LHCN-M2 (cell line): ENCODE measurements at places on chromosomes 16 and 17. TPM values are rescaled to one million over a fixed set of nuclear protein-coding genes. Genes with fewer than 3 reads are reported as not detected.

The MFAP4 gene
- total RNA-seq, result 0.13 and 0.40 TPM in 2 replicates

The PABPN1L gene
- not detected in 2 replicates for total RNA-seq

DNA sequence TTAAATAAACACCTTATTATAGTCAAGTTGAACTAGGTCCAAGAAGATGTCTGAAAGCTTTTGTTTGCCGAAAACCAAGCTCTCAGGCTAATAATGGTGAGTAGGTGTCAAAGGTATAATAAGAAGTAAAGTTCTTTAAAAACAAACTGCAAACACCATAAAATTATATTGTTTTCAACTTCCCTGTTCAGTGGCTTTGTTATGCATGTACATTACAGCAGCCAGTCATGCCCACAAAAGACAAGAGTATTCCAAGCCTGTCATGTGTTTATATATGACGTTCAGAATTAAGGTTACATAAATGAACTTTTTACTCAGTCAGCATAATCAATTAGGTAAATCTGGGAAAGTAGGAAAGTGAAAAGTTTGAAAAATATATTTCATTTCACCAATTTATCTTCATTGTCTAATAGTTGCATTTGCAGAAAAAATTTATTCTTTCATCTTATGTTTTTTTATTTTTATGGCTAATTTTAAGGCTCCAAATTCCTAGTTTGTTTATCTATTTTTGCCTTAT, 928.7 kb upstream of the SOX9 start:
- DNase-seq, result no peak

- DNase-seq, result peak; percentile 90
Observed at GRCh38 chr17:11948789-11949188, 48.5 kb downstream of the ZNF18 start.

The NR1D1 gene
- total RNA-seq, result 1.5 and 3.4 TPM in 2 replicates
